ENCODE measurements at places on chromosomes 16 and 17. TPM values are rescaled to one million over a fixed set of nuclear protein-coding genes. Genes with fewer than 3 reads are reported as not detected.

DNA sequence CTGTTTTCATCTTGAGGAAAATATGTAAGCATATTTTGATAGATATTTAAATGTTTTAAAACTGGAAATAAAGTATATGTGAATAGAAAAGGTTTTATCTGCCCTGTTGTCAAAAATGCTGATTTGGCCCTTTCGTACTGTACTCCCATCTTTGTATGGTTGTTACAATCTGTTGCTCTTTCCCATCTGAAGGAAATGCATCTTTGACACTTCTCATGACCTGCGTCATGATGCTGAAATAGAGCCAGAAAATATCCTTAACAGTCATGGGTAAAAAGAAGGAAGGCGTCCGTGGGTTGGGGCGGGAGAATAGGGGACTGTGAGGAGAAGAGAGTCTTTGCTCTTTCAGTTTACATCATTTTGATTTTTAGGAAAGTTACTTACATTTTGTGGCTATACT, 327.7 kb downstream of the BCAS3 start:
- DNase-seq, result no peak

DNA sequence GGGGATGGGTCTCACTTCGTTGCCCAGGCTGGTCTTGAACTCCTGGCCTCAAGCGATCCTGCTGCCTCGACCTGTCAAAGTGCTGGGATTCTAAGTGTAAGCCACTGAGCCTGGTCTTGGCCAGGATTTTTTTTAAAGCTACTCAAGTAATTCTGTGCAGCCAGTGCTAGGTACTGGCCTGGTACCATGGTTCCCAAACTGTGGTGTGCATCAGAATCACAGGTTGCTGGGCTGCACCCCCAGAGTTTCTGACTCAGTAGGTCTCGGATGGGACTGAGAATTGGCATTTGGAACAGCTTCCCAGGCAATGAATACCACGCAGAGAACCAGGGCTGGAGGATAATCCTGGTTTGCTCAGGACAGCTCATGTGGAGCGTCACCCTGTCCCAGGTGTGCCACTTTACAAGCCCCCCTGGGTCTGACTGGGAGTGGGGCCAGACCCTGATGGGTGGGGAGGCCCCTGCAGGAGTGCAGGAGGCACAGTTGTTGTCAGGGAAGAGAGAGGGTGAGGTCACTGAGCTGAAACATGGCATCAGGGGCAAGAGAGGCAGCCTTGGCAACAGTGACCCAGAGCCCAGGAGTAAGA, 10.7 kb upstream of the MRPS23 start:
- DNase-seq, result no peak

DNA sequence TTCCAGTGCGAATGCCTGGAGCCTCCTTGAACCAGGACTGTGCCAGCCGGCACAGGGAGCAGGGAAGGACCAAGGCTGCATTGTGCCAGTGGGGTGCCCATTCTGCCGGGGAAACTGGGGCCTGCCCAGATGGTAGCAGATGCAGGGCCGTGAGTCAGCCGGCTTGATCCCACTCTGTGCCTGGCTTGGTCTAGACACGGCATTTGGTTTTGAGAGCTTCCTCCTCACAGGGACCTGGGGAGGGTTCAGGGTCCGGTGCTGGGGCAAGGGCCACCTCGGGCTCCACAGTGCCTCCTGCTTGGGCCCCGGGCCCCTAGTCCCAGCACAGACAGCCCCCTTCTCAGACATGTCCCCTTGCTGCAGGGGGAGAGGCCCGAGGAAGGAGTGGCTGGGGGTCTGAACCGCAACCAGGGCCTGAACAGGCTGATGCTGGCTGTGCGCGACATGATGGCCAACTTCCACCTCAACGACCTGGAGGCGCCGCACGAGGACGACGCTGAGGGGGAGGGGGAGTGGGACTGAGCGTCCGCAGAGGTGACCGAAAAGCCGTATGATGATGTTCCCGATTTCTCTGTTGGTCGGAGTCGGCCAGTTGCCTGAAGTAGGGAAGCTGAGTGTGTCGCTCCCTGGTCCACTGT, 7.8 kb upstream of the MC1R start:
- DNase-seq, result no peak

DNA sequence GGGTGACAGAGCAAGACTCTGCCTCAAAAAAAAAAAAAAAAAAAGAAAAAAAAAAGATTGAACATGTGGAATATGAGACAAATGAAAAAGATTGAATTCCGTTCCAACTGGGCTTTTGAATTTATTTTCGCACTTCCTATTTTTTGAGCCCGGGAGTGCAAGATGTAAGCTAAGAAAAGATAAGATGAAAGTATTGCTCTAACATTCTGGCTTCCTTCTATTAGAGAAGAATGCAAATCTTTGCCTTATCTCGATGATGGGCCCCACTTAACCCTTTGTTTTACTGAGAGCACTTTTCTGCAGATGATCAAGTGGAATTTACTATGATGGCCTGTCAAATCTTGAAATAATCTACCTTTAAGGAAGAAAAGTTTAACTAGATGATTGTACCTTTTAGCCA, 96.3 kb downstream of the WWOX start:
- no peak for DNase-seq

GRCh38 chr16:4752351-4753100, 14.4 kb downstream of the ZNF500 start:
- DNase-seq, result no peak

DNA sequence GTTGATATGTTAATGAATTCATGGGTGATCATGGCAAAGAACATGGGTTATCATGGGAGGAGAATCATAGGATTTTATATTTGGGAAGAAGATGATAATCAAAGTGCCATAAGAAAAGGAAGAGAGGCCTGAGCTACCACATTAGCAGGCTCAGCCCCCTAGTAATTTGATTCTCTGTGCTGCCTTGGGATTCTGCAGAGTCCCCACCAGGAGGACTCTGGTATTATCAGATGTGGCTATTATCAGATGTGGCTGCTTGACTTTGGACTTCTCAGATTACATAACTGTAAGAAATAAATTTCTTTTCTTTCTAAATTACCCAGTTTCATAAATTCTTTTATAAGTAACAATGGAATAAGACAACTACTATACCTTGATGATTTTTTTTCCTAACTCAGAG, 137.6 kb downstream of the ITFG1 start:
- no peak for DNase-seq

- no peak for DNase-seq
These were observed 73.3 kb downstream of the AKAP1 start for GRCh38 chr17:57158325-57158724.

- no peak for DNase-seq
These were observed 9.2 kb downstream of the CACNG1 start for GRCh38 chr17:67053438-67054000.

DNA sequence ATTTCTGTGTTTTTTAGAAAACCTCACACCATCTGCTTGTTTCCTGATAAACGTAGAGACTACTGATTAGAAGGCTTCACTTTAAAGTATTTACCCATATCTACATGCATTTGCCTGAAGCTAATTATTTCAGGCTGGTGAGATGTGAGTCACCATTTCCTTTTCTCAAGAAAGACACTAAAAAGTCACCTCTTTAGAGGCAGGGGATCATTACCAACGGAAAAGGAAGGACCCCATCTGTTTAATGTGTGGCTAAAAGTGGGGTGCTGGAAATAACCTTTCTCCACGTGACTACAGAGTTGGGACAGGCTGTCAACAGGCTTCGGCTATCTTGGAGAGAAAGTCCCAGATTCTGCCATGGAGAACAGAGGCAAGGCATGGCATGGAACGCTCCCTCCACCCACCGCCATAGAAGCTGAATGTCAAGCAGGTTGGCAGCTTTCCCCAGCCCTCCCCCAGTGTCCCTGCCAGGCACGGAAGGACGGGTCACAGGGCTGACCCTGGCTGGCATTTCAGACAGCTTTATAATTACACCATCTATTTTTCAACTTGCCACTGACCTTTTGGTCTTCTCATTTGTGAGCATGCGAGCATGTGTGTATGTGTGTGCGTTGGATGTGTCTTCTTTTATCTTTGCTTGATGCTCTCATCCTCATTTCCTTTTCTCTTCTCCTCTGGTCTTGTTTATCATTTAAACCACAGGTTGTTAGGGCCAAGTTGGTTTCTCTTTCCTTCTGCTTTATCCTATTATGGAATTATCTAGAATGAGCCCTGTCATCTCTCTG, 157.0 kb downstream of the CPPED1 start:
- DNase-seq, result peak; percentile 52

GRCh38 chr16:87698241-87698640, 67.5 kb downstream of the KLHDC4 start:
- no peak for DNase-seq

- no peak for DNase-seq
These were observed 2.3 kb downstream of the SLC38A8 start for GRCh38 chr16:84040226-84040822.

- no peak for DNase-seq
These were observed 2.3 kb downstream of the PITPNA start for GRCh38 chr17:1560101-1560857.

GRCh38 chr16:53131363-53132071, 76.7 kb downstream of the CHD9 start:
- DNase-seq, result no peak

DNA sequence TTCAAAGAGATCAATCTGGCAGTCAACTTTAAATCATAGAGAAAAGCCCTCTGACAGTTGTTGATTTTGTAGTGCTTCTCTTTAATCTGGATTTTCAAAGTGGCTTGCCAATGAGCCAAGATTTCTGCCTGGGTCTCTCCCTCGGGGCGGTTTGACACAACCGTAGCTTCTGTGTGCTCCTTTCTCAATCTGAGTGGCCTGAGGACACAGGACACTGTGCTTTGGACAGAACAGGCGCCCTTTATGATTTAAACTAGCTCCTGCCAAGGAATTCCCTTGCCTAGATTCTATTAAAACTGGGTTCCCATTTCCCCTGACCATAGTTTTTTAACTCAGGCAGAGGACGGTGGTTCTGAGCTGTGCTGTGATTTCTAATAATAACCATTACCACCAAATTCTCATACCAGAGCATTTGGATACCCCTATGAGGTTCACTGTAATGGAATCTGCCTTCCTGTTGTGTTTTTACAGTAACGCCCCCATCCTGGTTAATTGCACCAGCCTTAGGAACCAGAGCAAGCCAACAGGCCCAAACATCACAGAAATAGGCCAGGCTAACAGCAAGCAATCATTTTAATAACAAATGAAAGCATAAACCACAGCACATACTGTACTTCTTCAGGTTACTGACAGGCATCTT, 4.0 kb downstream of the ZFHX3 start:
- DNase-seq, result no peak

DNA sequence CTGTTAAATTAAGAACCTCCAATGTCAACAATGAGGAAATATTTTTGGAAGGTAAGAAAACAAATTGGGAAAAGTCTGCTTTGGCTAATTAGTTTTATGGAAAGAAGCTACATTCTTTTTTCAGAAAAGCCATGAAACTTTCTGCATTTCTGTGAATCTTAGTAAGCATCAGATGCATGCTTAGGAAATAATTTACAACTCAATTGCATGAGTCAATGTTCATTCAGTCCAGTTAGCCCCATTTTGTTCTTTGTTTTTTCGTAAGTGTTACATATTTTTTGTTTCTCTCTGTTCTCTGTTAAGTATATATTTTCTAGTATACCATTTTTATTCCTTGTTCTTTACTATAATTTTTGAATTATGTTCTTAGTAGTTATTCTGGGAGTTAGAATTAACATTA, 195.2 kb upstream of the KIF2B start:
- no peak for DNase-seq

- no peak for DNase-seq
These were observed 8.6 kb downstream of the KRTAP29-1 start for GRCh38 chr17:41294016-41294415.

DNA sequence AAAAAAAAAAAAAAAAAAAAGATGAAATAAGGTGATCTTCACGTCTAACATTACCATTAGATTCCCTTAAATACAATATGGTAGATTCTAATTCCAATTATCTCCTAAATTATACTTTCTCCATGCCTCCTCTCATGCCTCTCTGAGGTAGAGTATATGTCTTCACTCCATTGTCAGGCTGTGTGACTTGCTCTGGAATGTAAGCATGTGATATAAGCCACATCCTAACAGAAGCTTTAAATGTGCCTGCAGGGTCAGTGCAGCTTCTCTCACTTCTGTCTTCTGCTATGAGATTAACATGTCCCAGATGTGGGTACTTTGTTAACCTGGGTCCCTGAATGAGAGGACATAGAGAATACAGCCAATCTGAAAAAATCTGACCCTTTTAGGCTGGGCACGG, 32.6 kb downstream of the MED13 start:
- DNase-seq, result no peak

DNA sequence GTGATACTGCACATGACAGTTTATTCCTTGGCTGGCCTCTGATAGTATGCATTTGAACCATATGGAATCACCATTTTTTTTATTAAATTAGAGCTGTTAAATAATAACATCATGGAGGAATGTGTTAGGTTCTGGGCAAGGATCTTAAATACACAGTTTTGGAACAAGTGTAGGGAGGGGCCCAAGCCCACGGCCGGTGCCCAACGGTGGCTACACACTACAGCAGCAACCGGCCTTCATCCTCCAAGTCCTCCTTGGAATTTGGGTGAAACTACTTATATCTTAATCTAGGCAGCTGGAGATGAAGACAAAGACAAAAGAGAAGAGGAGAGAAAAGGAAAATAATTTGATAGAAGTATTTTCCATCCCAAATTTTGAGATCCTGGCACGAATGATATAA, 35.6 kb downstream of the ZFHX3 start:
- no peak for DNase-seq

DNA sequence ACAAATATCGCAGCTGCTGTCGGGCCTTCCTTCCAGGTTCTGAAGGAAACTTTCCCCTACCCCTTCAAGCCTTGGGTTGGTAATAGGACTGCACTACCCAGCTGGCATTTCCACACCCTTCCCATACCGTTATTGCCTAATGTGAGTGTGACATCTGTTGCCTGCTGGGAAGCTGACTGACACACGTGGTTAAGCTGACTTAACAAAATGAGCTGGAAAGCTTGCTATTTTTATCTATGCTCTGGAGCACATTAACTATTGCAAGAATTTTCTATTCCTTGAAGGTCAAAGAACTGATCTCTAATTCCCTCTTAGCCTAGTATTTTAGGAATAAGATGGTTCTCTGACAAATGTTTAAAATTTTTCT, 79.5 kb downstream of the PMP22 start:
- no peak for DNase-seq

ARHGDIG gene
- total RNA-seq, result 4.0 TPM

HS3ST6 gene
- total RNA-seq, result not detected

FZD2 gene
- total RNA-seq, result 4.5 TPM

PIGS gene
- total RNA-seq, result 112 TPM

PMFBP1 gene
- not detected for total RNA-seq

SOX15 gene
- total RNA-seq, result not detected

OTOP3 gene
- not detected for total RNA-seq

ALOX15 gene
- not detected for total RNA-seq

TLCD1 gene
- 3.4 TPM for total RNA-seq

GNG13 gene
- total RNA-seq, result not detected

CACNG4 gene
- 0.05 TPM for total RNA-seq

KRTAP17-1 gene
- total RNA-seq, result not detected

CD300LG gene
- total RNA-seq, result not detected

METTL2A gene
- total RNA-seq, result 16.2 TPM

TMEM100 gene
- 0.12 TPM for total RNA-seq

FSCN2 gene
- total RNA-seq, result 0.64 TPM

TRIM72 gene
- total RNA-seq, result not detected

FA2H gene
- total RNA-seq, result 0.34 TPM

C1QL1 gene
- total RNA-seq, result not detected

KCNJ12 gene
- total RNA-seq, result 1.6 TPM

CES3 gene
- total RNA-seq, result not detected
